ENCODE measurements at places on chromosomes 5 and 9.

- peak; percentile 32 for DNase-seq
These were observed 409.5 kb downstream of the ARHGEF28 start for GRCh38 chr5:74035521-74035937.

GRCh38 chr9:70012569-70012968 is 31.1 kb upstream of the MAMDC2 start:
- no peak for DNase-seq

- DNase-seq = no peak
These were observed 261.2 kb upstream of the ANKRD55 start for GRCh38 chr5:56494300-56494731.

DNA sequence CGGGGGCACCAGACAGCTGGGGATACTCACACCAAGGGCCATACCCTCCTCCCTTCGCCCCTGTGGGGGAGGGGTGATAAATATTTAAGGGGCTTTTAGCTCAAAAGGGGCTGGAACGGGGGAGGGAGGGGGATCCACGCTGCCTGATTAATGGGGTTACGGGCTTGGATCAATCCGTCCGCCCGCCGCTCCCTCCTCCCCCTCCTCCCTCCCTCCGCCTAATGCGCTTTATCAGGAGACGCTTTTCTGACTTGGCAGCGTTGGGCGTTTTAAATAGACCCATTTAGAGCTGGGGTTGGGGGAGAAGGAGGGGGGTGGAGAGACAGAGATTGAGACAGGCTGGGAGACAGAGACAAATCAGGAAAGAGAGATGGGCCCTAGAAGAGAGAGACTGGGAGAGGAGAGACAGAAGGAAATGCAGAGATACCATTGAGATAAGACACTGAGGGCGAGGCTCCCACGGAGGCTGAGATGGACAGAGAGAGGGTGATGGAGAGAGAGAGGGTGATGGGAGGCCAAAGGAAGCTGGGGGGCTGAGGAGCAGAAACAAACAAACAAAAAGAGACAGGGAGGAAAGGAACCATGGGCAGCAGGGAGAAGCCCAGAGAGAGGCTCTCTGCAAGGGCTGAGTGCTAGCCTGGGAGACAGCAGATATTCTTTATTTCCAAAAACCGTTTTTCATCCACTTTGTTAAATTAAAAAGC is 10.3 kb downstream of the CNTFR start:
- DNase-seq = no peak

- DNase-seq = no peak
These were observed 2.6 kb downstream of the SH3RF2 start for GRCh38 chr5:145938776-145939539.

DNA sequence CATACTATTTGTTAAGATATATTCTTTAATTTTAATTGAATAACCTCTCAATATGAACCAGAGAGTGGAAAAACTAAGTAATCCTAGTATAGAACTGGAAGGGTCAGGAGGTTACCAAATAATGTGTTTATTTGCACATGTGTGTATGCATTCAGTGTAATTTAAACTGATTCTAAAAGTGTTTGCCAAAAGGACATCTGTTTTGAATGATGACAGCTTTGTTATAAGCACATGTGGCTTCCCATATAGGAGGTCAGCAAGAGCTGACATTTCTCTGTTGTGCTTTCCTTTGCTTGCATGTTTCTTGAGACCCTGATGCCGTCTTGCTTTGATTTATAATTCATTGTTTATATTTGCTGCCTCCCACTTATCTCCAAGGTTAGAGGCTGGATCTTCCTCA is 383.4 kb downstream of the BRINP1 start:
- no peak for DNase-seq

GRCh38 chr9:42388146-42388690 is 204.8 kb downstream of the SPATA31A6 start:
- DNase-seq = no peak

DNA sequence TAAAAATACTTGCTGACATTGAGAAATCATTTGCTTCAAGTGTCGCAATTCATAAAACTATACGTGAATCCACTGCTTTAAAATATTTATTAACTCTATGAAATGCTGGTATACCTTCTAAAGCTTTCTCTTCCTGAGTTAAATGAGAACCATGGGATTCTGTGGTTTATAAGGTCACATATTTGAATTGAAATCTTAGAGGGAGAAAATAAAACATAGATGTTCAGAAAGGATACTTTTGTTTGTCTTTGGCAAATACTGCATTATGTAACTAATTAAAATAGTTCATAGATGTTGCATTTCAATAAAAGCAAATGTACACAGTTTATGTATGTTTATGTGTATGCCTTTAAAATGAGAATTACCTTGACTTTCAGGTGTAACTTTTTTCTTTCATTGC is 250.1 kb downstream of the FAM170A start:
- DNase-seq = no peak

- no peak for DNase-seq
These were observed 14.5 kb downstream of the C9orf43 start for GRCh38 chr9:113425072-113425471.

DNA sequence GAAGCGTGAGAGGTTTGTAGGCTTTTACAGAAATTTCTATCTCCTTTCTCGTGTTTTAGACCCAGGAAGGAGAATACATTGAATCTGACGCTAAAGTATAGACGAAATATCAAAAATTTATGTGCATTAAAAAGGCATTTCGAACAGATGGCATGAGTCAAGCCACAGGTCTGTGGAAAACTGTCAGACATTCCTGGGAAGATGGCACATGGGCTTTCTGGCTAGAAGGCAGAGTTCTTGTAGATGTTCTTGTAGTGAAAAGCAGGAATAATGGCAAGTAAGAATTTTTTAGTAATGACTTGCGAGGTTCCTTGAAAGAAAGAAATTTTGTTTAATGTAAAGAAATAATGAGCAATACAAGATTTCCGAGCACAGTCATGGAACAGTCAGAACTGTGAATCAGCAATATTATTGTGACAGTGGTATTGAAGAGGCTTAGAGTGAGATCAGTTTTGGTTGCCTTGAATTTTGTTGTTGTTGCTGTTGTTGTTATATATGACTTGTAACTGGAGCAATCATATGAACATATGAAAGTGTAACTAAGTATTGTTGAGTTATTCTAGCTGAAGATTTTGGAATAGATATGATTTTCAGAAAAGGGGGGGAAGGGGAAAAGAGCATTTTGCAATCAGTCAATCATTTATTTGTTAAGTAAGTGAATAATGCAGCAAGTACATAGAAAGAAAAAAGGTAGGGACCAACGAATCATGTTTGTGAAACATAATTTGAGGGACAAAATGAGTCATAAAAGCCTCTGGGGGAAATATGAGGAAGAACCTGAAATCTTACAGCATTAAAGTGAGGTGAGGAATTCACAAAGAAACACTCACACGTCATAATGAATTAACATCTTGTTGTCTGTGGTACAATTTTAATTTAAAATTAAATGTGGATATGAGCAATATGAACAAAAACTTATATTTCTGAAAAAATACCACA is 339.0 kb upstream of the CTNND2 start:
- DNase-seq = no peak

- DNase-seq = no peak
These were observed 817.8 kb downstream of the MTRR start for GRCh38 chr5:8686707-8687106.

GRCh38 chr9:77826621-77827020 is 178.5 kb upstream of the GNA14 start:
- no peak for DNase-seq

GRCh38 chr5:15693933-15694332 is 194.0 kb downstream of the FBXL7 start:
- DNase-seq = no peak

DNA sequence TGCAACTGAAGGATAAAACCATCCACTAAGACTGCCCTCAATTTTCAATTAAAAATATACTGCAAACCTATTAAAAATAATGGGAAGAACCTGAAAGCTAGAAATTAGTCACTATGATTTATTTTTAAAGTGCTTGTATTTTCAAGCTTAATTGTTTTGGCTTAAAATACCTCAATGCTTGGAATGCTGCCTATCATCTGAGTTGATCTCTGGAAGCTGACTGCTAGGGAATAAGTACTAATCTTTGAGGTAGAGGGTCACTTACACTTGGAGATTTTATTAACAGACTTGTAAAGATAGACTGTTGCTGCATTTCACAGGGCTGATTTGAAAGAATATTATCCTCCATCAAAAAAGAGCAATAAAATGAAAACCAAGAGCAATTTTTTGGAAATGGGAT is 6.2 kb downstream of the PCSK1 start:
- no peak for DNase-seq

GRCh38 chr9:135605238-135605781 is 34.0 kb downstream of the GLT6D1 start:
- DNase-seq = no peak

DNA sequence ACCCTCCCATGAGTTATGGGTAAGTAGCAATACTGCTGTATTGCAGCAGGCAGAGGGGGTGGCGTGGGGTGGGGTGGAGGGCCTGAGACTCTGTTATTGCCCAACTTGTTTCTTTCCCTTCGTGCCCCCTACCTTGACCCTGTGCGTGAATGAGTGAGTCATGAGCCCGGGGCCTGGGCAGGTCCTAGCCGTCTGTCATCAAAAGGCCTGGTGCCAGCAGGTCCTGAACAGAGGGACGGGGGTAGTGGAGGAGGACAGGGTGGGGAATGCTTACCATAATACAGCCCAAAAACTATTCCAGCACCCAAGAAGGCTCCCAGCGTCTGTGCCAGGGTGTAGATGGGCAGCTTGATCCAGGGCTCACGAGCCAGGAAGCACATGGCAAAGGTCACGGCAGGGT is 4.3 kb downstream of the AQP3 start:
- no peak for DNase-seq

- no peak for DNase-seq
These were observed 386.0 kb upstream of the GRIN3A start for GRCh38 chr9:102124465-102124864.

GRCh38 chr9:116075191-116075590 is 78.4 kb upstream of the PAPPA start:
- DNase-seq = no peak

- no peak for DNase-seq
These were observed 51.5 kb upstream of the RNU6ATAC start for GRCh38 chr9:134215699-134216448.

DNA sequence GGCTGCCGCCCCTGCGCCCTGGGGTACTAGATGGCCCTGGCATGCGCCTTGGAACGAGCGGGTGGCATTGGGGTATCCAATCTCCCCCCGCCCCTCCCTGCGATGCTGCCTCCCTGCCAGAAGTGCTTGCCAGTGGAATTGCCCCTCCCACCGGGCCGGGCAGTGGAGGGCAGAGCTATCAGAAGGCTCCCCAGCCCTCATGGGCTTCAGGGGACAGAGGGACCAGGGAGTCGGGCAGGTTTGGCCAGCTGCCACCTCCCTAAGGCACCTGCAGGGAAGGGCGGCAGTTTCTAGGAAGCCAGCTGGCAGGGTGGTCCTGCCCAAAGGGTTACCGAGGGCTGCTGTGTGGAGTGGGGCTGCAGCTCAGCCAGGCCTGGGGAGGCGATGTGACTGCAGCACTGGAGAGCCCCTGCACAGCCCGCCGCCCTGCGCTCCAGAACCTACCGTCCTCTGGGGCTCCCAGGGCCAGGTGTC is 52.8 kb upstream of the EGFL7 start:
- DNase-seq = no peak

- DNase-seq = no peak
These were observed 232.1 kb downstream of the SEMA5A start for GRCh38 chr5:9313751-9314150.

GRCh38 chr9:81979196-81979595 is 9.4 kb upstream of the SPATA31D1 start:
- no peak for DNase-seq

- no peak for DNase-seq
These were observed 210.1 kb upstream of the MAP3K1 start for GRCh38 chr5:56605231-56605630.

DNA sequence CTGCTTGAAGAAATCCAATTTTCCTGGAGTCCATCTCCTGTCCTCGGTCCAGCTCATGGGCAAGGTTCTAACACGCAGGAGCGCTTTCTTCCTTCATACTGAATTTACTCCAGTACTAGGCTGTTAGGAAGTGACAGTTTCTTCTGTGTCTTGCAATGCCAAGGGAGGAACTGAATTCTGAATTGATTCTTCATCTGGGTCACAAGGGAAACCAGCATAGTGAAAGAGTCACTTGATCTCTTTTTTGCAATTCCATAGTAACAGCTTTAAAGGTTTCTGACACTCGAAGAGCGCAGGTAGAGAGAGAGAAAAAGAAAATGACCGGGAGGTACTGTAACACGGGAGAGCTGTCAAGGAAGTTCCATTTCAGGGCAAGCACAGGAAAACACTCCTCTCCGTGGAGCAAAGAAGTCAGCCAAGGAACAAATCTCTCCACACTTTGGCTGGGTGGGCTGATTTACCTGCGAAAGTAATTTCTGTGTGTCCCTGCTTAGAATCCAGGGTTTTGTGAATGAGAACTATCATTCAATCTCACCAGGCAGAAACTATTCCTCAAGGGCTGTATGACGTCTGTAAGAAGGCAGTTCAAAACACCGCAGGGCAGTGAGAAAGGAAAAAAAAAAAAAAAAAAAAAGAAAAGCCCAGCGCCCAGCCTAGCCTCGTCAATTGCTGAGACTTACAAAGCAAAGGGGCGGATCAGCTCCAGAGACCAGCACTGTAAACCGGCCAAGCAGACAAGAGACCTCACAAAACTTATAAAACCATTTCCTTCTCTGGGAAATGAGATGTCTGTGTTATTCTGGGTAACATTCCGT is 617.8 kb downstream of the PDE4D start:
- no peak for DNase-seq

DNA sequence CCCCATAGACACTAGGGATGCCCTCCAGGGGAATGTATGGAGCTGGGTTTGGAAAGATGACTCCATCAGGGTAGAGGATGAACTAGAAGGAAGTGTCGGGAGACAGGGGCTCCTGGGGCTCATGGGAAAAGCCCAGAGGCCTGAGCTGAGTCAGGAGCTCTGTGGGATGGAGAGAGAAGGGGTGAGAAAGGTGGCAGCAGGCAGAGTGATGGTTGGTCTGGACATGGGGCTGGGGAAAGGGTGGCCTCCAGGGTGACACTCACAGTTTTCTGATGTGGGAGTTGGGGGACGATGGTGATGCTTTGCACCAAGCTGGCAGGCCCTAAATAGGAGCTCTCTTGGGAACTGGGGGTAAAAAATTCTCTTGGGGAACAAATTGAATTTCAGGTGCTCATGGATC is 213.5 kb upstream of the MVB12B start:
- DNase-seq = no peak

- DNase-seq = no peak
These were observed 1.1 kb downstream of the FEM1C start for GRCh38 chr5:115543365-115544042.

DNA sequence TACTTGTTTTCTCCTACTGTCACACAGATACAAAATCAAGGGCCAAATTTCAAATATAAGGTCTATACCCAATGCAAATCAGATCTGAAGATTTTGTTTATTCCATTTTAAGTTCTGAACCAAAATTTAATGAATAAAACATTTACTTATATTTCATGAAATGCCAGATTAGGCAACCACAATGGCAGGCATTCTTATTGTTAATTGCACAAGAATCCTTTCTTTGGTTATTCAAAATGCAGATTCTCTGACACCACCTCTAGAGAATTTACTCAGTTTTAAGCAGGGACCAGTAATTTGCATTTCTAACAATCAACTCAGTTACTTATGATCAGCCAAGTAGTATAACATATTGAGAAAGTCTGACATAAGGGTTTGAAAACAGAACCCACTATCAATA is 972.4 kb upstream of the ACO1 start:
- no peak for DNase-seq

- no peak for DNase-seq
These were observed 1.8 kb downstream of the SHB start for GRCh38 chr9:38066914-38067858.
